Pons (tissue), 1 donor: ENCODE measurements at places on chromosomes 3 and 15.

DNA sequence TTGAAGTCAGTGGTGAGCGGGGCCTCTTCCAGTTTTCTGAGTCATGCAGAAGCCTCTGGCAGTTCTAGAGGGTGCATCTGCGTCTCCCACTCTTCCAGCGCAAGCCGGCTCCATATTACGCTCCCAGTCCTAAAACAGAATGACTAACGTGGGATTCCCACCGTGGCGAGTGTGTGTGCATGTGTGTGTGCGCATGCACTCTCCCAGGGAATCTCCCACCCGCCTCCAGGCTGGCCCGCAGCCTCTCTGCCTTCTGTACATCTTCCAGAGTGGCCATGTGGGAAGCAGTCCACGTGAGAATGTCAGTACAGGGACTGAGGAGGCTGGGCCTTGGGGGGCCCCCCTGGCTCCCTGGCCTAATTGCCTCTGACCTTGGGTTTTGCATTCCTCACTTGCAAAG is 87.7 kb downstream of the LSM3 start:
- DNase-seq, result no peak

- DNase-seq, result no peak
Observed at GRCh38 chr3:1532935-1533606, 440.2 kb downstream of the CNTN6 start.

DNA sequence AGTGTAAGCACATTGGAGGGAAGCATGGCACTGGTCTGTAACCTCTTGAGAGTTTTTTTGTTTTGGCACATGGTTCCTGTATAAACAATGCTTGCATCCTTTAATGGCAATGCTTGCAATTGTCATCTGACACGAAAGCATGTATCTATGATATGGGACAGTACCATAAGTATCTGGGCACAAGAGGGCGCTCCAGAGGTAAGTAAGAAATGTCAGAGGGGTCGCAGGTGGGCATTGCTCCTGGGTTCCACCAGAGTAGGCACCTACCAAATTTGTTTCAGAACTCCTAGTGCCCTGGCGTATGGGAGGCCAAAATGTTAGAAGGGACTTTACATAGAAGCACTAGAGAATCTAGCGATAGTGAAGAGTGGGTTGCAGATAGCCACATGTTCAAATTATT is 58.7 kb upstream of the BCHE start:
- DNase-seq, result no peak

DNA sequence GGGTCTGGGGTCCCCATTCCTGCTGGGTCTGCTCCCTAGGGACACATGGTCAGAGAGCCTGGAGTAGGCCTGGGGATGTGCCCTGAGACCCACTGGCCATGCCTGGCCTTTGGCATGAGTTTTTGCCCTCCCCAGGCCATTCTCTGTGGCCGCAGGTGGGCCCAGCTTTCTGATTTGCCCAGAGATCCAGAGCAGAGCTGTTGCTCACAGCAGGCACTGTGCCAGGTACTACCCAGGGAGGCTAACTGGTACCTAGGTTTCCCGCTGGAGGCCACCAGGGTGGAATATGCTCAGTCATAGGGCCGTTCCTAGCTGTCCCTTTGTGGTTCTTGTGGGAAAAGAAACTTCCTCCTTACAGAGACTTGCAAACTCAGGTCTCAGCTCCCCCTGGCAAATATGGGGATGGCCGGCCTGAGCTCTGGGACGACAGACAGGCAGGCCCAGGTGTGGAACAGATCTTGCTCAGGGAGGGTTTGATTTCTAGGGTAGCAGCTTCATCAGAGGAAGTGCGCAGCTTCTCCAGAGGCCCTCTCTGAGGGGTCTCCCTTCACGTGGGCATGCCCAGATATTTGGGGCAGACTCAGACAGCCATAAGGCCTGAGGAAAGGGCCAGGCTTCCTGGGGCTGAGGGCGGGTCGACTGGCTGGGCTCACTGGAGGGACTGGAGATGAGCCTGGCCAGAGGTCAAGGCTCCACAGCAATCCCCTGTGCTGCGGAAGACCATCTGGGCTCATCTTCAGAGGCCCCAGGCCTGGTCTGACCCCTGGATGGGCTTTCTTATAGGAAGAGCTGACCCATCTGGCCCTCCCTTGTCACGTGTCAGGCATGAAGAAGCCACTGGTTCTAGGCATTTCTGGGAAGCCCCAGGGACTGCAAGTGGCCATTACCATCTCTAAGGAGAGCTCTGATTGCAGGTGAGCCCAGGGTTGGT is 28.0 kb downstream of the ACAA1 start:
- DNase-seq, result no peak

DNA sequence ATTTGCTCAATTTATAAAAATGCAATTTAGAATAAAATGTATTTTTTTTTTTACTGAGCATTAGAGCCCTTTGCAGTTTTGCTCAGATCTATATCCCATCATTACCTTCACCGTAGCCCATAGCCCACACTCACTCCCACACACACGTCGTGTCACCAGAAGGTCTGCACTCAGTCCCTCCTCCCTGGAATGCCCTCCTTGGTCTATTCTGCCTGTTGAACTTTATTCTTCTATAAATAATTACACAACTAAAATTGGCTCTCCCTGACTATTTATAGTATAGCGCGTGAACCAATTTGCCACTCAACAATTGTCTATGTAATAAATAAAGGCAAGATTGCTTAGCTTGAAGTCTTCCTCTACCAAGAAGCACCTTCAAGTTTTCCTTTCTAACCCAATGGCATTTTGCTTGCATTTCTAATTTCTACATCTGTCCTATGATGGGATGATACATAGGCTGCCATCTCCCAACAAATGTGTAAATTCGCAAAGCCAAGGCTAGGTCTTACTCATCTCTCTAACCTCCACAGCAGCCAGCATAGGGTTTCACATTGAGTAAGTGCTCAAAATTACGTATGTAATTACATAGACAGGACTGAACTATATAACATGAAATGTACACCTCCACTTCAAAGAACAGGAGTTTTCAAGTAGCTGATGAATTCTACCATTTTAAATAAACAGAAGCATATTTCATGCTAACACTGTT is 172.0 kb upstream of the HES1 start:
- no peak for DNase-seq

DNA sequence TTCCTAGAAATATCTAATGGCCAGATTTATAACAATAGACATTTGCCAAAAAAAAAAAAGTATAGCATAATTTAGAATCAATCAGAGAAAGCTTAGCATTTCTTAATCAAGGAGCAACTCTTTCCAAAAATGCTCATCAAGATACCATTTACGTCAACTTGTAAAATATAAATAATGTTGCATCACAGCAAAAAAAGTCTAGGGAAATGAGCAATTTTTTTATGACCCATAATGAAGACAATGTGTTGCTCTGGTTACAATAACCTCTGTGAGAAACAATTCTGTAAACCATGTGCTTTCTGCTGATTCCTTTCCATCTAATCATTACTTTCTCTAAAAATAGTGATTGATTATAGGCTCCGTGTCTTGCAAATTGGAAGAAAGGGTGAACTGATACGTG is 36.3 kb downstream of the KBTBD8 start:
- DNase-seq, result no peak

DNA sequence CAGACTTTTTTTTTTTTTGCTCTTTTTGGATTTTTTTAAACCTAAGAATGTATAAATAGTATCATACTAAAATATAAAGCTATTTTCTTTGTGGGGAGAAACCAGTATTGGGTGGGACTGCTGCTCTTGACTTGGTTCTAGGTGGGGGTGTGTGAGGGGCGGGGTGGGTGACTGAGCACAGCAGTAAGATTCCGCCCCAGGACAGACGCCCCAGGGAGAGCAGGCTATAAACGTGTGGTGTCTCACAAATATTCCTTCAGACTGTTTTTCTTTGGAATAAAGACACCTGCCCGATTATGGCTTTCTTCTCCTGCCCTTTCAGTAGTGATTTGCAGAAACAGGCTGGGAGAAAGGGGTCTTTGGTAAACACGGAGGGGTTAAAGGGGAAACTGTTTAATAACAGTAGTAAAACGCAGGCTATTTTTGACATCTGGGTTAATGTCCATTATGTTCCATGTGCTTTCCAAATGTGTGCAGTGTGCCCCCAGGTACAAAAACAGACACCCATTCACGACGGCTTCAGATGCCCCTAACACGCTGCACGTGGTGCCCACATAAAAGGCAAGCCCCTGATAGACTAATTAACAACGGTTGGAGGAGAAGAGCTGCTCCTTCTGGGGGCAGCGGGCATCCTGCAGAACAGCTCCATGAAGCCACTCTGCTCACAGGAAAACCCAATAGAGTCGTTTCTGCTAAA is 28.6 kb upstream of the WNT5A start:
- DNase-seq, result no peak

DNA sequence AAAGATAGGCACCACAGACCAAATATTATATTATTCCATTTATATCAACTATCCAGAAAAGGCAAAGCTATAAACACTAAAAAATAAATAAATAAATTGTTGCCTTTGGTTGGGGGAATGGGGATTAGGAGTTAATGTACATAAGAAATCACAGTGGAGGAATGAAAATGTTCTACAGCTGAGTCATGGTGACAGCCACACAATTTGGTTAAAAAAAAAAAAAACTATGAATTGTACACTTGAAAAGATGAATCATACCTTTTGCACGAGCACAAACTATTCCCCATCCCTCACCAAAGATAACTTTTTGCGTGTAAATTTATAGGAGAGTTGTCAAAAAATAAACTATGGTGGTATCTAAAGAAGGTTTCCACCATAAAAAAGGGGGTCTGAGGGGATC is 103.2 kb downstream of the TBC1D5 start:
- DNase-seq, result no peak

- DNase-seq, result no peak
Observed at GRCh38 chr15:67755264-67755663, 70.0 kb upstream of the SKOR1 start.

DNA sequence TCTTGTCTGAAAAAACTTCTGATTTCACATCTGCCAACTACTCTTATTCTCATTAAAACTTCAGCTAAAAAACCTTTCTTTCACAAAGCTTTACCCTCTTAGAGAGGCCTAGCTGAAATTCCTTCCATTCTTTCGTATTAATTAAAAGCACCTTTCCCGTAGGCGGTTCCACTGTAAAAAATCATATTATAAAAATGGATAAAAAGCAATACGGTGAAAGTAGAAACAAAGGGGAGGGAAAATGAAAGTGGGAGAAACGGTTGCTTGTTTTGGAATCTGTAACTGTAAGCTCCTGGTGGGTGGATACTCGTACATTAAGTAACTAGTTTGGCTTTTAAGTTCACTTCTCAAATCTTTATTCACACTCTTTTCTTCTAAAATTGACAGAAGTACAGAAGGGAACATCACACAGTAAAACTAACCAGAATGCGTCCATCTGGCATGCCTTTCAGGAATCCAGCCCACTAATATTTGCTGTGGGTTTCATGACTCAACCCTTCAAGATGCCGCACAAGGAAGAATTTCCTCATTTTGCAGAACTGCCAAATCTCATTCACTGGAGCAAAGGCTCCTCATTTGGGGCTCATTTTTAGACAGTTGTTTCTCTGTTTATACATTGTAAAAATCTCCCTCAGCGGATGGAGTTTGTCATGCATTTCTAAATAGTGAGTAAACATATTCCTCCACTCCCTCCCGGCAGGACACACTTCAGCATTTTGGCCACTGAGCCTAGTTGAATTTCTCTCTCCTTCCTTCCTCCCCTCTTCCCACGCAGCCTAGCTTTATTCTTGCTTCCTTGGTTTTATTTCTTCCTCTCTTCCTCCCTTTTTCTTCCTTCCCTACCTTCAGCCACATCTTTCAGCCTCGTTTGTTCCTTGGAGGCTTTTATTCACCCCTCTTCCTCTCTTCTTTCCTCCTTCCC is 419.5 kb upstream of the NAALADL2 start:
- peak; percentile 62 for DNase-seq

- no peak for DNase-seq
Observed at GRCh38 chr3:130825762-130826299, 68.1 kb upstream of the ATP2C1 start.
